ENCODE measurements at places on chromosomes 2 and 18.

DNA sequence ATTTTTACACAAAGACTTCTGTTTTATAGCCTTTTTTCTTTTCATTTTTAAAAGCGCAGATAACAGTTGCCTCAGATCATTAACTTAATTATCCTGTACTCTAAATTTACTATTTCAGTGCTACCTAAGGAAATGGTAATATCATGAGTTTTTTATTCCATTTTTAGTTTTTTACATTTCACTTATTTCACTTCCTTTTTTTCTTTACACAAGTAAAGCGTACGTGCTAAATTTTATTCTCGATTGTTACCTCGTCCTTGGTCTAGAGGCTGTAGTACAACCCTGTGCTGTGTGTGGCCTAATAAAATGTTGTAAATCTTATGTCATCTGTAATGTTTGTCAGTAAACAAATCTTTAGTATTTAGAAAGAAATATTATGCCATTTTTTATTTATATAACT, 49.2 kb downstream of the CRIM1 start:
- DNase-seq = no peak

GRCh38 chr2:60413069-60413813, 140.2 kb downstream of the BCL11A start:
- DNase-seq = no peak

- DNase-seq = no peak
These were observed 1280.5 kb upstream of the ZEB2 start for GRCh38 chr2:145800151-145801091.

DNA sequence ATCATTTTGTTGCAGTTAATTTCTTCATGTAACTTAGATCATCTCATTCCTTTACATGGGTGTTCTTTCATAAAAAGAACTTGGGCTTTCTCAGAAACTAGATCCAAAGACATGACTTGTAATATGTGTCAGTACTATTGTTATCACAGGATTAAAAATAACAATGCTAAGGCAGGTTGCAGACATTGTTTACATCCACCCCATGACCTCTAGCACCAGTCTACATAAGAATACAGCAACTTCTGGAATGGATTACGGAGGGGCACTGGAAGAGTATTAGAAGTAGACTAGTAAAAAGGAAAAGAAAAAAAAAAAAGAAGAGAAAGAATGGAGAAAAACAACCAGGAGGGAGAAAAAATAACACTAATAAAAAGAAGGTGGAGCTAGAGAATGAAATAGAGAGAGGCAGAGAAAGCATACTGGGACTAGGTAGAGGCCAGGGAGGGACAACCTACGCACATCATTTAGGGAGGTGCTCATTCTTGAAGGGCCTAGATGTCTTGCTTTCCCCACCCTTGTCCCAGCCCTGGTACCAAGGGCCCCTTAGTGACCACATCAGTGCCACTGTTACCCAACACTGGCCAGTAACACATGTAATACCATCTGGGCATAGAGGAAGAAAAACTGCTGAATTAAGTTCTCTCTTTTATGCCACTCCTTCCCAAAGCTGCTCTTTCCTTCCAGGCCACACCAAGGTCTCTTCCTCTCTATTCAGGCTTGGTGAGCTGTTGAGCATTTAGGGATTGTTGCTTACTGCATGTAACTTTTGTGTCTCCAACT, 70.6 kb upstream of the KLF7 start:
- DNase-seq = peak; percentile 81

- DNase-seq = no peak
These were observed 539 bp downstream of the CYP27A1 start for GRCh38 chr2:218782528-218782844.

GRCh38 chr18:13934676-13935075, 19.3 kb upstream of the MC2R start:
- DNase-seq = no peak

DNA sequence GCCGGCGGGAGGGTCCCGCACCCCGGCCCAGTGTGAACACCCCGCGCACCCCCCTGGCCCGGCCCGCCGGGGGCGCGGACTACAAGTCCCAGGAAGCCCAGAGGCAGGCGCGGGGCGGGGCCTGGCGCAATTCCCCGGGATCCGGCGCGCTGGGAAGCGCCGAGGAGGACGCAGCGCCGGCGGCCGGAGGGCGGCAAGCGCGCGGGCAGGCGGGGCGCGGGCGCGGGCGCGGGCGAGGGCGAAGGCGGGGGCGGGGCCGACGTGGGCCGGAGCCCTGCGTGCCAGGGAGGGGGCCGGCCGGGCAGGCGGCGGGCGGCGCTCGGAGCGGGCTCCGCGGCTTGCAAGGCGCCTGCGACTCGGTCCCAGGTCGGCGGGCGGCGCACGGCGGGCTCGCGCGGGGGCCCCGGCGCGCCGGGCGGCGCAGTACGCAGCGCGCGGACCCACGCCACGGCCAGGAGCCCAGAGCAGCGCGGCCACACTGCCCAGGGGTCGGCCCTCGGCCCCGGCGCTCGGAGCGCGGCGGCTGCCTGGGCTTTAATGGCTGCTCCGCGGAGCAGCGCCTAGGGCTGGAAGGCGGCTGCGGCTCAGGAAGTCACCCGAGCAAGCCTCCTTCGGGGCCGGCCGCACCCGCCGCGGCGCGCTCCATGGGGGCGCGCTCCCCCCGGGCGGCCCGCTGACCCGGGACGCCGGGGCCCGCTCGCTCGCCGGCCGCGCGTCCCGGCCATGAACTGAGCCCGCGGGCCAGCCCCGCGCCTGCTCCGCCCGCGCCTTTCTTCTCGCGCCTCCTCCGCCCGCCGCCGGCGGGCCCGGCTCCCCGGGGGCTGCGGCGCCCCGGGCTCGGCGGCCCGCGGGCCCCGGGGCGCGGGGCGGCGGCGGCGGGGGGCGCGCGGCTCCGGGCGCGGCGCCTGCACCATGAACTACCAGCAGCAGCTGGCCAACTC, at the start of gene AGAP1:
Gene AGAP1 (plus strand): TSS at position 269 of the 941 bp plus-strand sequence.
- peak; percentile 59 for DNase-seq

- DNase-seq = no peak
These were observed 60.5 kb upstream of the LGALSL start for GRCh38 chr2:64393383-64394010.

DNA sequence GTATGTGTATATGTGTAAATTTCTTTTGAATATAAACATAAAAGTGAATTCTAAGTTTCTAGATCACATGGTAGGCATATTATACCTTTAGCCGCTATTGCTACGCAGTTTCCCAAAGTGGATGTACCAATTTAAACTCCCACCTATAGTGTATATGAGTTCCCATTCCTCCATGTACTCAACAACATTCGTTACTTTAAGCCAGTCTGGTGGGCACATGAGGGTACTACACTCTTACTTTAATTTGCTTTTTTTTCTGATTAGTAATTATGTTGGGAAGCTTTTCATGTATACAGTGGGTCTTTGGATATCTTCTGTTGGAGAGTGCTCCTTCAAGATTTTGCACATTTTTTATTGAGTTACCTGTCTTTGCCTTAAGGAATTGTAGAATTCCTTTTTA, 683.8 kb downstream of the ERBB4 start:
- DNase-seq = no peak

DNA sequence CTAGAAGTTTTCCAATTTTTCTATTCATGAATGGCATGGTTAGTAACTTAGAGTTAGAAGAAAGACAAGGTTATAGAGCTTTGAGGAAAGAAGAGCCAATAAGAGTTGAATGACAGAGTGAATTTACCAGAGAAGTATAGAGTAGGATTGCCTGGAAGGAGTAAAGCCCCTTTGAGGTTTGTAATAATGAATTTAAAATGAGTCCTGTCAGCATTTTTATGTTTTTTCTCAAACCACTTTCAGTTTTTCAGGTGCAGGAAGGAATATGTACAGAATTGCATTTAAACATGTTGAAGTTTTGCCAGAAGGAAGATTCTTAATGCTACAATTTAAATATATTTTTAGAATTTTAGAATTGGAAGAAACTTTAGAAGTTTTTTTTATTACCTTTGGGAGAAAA, 408.3 kb downstream of the DSC3 start:
- no peak for DNase-seq

DNA sequence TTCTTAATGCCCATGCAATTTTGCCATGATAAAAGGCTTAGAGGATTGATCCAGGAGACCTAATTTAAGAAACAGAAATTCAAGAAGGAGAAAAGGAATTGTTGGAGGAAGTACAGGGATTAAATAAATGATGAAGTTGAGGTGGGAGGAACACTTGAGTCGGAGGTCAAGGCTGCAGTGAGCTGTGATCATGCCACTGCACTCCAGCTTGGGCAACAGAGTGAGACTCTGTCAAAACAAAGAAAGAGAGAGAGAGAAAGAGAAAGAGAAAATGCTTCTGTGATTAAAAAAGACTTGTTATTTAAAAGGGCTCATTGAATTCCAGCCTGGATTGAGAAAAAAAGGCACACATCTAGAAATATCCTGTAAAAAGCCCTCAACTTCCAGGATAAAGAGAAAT, 123.2 kb downstream of the B3GNT2 start:
- DNase-seq = no peak

DNA sequence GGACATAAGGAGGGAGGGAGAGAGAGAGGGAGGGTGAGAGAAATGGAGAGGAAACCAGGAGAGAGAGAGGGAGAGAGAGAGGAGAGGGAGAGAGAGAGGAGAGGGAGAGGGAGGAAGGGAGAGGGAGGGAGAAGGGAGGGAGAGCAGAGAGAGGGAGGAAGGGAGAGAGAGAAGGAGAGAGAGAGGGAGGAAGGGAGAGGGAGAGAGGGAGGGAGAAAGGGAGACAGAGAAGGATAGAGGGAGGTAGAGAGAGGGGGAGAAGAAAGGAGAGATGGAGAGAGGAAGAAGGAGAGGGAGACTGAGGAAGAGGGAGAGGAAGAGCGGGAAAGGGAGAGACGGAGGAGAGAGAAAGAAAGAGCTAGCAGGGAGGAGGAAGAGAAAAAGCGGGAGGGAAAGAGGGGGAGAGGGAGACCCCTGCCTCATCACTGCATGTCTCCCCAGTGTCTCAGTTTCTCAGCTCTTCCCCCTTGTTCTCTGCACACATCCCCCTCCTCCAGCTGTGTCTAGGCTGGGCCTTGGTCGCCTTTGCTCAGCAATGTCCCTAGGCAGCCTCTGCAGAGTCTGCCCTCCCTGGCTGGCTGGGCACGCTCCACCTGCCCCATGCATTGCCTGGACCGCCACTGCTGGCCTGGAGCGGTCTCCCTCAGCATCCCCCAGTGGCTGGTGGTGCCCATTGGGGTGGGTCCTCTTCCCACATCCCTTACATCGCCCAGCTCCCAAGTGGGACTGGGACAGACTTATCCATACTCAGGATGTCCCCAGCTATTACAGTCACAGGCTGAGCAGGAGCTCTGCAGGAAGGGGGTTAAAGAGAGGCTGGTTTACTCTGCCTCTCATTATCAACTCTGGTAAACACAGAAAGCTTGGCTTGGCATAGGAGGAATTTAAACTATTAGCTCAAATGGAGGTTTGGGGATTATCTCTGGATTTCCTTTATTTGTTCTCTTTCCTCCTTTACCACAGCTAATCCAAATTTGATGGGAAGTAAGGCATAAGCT, 85.7 kb upstream of the APCDD1 start:
- no peak for DNase-seq

GRCh38 chr2:214293593-214293992, 117.3 kb upstream of the VWC2L start:
- no peak for DNase-seq
